ENCODE measurements at places on chromosomes 16 and 17.
A peak's percentile ranks its signal among the peaks of the same experiment; 100 is the strongest.

- DNase-seq: no peak
Observed at GRCh38 chr17:31054761-31055160, 40.0 kb upstream of the NF1 start.

GRCh38 chr16:84614968-84615813 is 2.7 kb downstream of the COTL1 start:
- DNase-seq: no peak

GRCh38 chr17:82350182-82351030 is 8.6 kb upstream of the TEX19 start:
- DNase-seq: no peak

GRCh38 chr17:44607836-44608690 is 48.2 kb upstream of the MEIOC start:
- no peak for DNase-seq

- DNase-seq: peak; percentile 12
Observed at GRCh38 chr17:39979893-39980350, 685 bp upstream of the PSMD3 start.

DNA sequence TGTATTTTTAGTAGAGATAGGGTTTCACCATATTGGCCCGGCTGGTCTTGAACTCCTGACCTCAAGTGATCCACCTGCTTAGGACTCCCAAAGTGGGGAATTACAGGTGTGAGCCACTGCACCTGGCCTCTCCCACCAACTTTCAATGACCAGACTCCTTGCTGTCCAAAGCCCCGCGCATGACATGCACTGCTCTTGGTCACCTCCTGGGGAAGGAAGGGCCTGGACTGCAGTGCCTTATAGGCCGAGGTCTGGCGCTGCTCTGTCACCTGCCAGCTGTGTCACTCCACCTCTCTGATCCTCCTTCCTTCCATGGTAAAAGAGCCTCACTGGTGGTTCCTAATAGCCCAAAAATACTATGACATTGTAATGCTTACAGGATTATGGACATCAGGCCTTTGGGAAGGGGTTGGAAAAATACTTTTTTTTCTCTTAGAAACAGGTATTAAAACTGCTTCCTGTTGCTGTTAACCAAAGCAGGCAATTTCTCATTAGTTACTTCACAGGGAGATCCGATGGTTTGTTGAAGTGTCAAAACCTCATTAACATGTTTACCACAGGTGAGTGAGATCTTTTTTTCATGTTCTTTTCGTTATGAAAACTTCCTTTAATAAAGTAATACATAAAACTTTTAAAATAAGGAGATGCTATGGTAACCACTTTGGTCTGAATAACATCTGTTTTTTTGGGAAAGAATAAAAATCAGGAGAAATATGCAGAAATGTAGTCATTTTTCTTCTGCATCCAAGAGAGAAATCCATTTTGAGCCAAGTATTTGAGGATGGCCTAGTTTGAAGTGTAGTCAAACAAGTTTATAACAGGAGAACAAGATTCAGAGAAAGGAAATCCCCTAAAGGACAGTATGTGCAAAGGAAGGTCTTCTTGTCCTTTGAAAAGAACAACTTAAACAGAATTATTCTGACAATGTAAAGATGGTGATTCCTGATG is 35.5 kb downstream of the GRB7 start:
- DNase-seq: no peak

- DNase-seq: peak; percentile 14
Observed at GRCh38 chr17:44069974-44070454, 521 bp upstream of the G6PC3 start.

GRCh38 chr17:71187145-71187878 is 933.5 kb upstream of the SOX9 start:
- no peak for DNase-seq

DNA sequence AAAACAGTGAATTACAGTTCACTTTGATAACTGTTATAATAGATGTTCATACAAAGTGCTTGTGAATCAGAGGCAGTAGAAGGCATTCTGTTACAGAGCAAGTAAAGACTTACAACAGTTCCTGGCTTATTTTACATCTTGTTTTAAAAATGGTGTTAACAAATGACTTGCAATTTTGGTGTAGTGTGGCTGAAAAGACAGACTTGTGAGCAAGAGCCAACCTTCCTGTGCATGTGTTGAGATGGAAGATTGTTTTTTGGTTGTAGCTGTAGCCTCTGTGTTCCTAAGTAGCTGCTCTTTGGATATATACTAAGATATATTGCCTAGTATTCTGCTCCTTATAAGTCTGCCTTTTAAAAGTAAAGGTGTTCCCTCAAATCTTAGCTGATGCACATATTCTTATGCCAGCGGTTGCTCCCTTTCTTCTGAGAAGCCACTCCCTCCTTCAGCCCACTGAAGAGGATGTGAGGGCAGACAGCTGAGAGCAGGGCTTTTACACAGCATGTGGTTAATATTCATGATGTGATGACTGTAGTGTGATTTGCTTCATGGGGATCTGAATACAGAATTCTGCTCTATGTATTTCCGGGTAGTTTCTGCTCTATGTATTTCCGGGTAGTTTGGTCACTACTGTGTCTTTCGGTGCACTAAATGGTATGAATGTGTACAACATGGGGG is 182.3 kb downstream of the PHKB start:
- DNase-seq: no peak

GRCh38 chr16:69706256-69706974 is 19.9 kb downstream of the NQO1 start:
- no peak for DNase-seq

- no peak for DNase-seq
Observed at GRCh38 chr16:21666772-21667171, 3.0 kb downstream of the OTOA start.

GRCh38 chr17:72502371-72503341 is 381.8 kb downstream of the SOX9 start:
- DNase-seq: no peak

- DNase-seq: no peak
Observed at GRCh38 chr16:50597563-50598255, 49.5 kb downstream of the NKD1 start.

DNA sequence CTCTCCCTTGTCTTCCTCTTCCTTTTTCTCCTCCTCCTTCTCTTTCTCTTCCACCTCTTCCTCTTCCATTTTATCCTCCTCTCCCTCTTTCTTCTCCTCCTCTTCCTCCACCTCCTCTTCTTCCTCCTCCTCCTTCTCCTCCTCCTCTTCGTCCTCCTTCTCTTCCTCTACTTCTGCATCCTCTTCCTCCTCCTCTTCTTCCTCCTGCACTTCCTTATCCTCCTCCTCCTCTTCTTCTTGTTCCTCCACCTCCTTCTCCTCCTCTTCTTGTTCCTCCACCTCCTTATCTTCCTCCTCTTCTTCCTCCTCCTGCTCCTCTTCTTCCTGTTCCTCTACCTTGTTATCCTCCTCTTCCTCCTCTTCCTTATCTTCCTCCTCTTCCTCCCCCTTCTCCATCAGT is 28.8 kb upstream of the GPR139 start:
- DNase-seq: no peak

DNA sequence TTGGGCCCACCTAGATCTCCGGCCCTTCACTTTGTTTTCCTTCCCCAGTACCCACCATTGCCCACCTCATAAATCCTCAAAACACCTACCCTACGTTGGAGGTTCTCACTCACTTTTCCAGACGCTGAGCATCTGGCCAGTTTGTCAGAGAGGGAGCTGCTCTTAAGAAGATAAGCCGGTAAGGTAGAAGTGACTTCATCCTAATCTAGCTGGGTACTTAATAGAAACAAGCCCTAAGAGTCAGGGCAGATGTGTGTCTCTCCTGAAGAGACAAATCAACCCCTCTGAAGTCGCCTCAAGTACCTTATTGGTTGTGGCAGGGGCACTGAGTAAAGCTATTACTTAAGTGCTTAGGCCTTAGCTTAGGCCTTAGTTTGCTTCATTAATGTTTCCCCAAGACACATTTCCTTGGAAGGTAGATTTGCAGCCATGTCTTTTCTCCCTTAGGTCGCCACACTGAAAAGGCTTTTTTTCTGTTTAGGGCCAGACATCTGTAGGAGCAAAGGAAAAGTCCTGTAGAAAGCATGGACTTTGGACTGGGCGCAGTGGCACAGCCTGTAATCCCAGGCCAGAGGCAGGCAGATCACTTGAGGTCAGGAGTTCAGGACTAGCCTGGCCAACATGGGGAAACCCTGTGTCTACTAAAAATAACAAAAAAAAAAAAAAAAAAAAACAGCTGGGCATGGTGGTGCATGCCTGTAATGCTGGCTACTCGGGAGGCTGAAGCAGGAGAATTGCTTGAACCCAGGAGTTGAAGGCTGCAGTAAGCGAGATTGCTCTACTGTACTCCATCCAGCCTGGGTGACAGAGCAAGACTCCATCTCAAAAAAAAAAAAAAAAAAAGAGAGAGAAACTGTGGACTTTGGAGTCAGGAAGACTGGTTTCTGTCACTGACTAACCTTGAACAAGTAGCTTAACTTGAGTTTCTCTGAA is 1.0 kb downstream of the TACO1 start:
- no peak for DNase-seq

DNA sequence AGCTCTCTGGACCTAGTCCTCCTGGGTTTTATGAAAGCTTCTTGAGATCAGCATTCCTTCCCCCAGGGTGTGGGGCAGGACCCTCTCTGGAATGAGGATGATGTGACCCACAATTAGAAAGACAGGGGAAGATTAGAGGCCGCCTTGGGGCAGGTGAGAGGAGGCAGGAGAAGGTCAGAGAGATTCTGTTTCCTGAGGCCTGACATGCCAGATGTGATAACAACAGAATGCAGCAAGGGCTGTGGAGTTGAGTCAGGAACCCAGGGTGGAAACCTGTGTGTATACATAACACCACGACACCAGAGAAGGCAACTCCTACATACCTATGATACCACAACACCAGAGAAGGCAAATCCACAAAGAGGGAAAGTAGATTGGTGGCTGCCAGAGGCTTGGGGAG is 5.4 kb upstream of the SLC5A10 start:
- peak; percentile 35 for DNase-seq

DNA sequence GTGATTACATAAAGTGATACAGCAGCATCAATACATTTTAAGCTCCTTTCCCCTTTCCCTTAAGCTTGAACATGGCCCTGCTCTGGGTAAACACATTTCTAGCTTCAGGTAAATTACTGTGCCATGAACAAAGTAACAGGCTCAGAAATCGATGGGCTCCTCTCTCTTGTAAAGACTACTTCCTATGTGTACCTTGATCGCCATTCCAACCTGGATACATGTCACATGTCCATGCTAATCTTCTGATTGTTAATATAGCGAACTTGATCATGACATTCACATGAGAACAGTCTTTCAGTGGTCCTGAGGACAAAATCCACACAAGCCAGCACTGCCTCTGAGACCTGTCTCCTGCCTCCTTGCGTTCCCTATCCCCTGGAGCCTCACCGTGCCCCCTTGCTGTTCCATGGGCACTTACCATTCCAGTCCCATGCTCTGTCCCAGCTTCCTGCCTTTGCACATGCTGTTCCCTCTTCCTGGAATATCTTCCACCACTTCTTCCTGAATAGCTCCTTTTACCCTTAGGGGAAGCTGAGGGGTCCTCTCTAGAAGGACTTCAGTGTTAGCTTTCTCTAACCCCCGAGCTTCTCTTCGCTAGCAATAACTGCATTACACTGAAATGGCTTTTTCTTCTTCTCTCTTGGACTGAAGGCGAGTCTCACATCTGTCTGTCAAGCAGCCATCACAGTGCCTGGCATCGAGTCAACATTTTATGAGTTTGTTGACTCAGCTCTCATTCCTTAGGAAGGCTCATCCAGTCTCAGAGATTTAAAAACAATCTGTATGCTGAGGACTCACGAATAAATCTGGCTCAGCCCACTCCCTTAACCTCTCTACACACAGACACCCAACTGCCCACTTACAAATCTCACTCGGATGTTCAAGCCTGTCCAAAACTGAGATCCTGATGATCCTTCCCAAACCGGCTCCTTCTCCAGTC is 93.3 kb downstream of the ASIC2 start:
- peak; percentile 86 for DNase-seq

GRCh38 chr16:23131436-23131835 is 17.8 kb downstream of the USP31 start:
- no peak for DNase-seq

- no peak for DNase-seq
Observed at GRCh38 chr16:7615565-7615964, 282.9 kb downstream of the RBFOX1 start.

DNA sequence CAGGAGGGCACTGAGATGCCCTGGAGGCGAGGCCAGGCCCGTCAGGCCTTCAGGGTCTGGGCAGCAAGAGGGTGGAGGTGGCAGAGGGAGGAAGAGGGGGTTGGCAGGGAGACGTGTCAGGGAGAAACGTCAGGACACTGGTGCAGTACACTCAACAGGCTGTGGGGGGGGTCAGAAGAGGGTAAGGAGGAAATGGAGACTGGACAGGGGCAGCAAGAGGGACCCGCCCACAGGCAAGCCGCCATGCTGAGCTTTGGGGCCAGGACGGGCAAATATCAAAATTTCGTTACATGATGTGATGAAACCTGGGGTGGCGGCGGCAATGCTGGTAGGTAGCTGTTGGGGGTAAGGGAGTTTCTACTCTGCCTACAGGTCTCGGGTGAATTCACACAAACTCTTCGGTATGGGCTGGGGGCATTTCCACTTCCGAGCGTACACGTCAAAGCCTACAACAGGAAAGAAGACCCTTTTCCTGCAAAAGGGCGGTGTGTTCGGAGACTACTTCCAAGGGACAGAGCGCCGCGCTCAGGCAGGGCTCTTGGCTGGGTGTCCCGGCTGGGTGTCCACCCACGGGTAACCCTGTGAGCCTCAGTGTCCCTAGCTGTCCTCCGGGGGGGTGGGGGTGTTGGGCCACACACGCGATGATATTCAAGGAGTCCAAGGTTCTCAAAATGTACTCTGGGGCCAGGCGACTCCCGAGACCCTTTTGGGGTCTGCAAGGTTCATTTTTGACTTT is 43.3 kb upstream of the ATP2A3 start:
- no peak for DNase-seq

- DNase-seq: no peak
Observed at GRCh38 chr17:77420095-77420803, 279.5 kb downstream of the SEC14L1 start.

- DNase-seq: no peak
Observed at GRCh38 chr17:80362428-80363119, 52.4 kb upstream of the ENDOV start.

DNA sequence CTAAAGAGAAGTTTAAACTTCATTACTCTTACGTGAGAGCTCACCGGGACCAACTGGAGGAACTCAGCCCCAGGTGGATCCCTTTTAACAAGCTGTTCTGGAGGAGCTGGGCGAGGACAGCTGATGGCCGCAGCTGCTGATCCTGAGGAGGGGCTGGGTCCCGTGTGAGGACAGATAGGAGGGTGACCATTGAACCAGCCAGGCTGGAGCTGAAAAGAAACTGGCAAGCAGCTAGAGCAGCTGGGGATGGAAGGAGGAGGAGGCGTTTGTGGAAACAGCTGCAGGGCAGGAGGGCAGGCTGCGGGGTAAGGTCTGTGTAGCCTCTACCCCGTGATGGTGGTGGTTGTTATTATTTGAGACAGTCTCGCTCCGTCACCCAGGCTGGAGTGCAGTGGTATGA is 119.5 kb downstream of the AATF start:
- no peak for DNase-seq

GRCh38 chr17:80312621-80313135 is 52.0 kb downstream of the RNF213 start:
- DNase-seq: no peak

All from renal cortical epithelial cell (primary cell).